Liver (tissue), 10 donors: ENCODE measurements at places on chromosomes 12 and 14.

DNA sequence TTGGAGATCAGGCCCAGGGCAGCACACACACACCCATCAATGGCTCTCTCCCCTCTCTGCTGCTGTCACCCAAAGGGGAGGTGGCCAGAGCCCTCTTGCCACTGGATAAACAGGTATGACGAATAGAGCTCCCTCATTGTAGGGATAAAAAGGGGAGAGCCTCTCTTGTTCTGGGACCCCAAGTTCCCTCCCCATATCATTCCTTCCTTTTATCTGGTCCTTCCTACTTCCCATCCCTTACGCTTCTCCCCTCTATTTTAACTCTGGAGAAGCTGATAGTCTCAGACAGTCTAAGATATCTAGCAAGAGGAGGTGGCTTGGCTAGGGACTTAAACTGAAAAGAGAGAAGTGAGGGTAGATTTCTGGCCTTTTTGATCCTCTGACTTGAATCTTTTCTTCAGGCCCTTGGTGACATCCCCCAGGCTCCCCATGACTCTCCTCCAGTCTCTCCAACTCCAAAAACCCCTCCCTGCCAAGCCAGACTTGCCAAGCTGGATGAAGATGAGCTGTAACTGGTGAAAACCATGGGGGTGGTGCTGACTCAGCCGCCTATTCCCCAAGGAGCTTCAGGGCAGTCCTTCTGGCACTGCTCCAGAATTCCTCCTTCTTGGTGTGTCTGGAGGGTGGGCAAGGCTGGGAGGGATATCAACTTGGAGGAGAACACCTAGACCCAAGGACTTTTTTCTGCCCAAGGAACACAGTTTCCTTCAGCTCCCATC, 5.3 kb downstream of the ARHGEF25 start:
- no peaks in the 10 kb centered on the region for H3K36me3 ChIP-seq
- no peak overlapping the region for H3K27ac ChIP-seq
- H3K27me3 ChIP-seq = peaks cover 2% of the 10 kb centered on the region
- no peak for DNase-seq
- H3K4me3 ChIP-seq = no peak overlapping the region

GRCh38 chr14:72704502-72704901, 189.4 kb downstream of the DPF3 start:
- no peaks in the 10 kb centered on the region for H3K4me1 ChIP-seq
- no peaks in the 10 kb centered on the region for H3K27me3 ChIP-seq
- H3K4me3 ChIP-seq = no peak overlapping the region
- H3K27ac ChIP-seq = no peak overlapping the region
- no peaks in the 10 kb centered on the region for H3K36me3 ChIP-seq

DNA sequence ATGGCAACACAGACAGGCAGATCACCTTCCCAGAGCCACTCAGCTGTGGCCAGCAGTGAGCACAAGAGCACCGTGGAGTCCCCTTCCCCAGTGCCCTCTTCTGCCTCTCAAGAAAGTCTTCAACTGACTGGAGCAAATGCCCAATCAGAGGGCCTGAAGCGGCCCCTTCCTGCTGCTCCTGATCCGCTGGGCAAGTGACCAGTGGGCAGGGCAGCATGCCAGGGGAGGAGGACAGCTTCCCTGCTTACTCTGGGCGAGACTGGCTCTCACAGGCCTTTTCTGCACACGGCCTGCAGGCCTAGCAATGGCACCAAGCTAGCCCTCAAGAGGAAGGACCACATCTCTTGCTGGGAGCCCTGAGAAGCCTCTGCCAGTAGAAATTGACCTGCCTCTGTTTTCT, 890 bp downstream of the KRT71 start:
- no peak for DNase-seq
- H3K27ac ChIP-seq = no peak overlapping the region
- no peaks in the 10 kb centered on the region for H3K4me1 ChIP-seq
- H3K4me3 ChIP-seq = no peak overlapping the region
- no peaks in the 10 kb centered on the region for H3K36me3 ChIP-seq

DNA sequence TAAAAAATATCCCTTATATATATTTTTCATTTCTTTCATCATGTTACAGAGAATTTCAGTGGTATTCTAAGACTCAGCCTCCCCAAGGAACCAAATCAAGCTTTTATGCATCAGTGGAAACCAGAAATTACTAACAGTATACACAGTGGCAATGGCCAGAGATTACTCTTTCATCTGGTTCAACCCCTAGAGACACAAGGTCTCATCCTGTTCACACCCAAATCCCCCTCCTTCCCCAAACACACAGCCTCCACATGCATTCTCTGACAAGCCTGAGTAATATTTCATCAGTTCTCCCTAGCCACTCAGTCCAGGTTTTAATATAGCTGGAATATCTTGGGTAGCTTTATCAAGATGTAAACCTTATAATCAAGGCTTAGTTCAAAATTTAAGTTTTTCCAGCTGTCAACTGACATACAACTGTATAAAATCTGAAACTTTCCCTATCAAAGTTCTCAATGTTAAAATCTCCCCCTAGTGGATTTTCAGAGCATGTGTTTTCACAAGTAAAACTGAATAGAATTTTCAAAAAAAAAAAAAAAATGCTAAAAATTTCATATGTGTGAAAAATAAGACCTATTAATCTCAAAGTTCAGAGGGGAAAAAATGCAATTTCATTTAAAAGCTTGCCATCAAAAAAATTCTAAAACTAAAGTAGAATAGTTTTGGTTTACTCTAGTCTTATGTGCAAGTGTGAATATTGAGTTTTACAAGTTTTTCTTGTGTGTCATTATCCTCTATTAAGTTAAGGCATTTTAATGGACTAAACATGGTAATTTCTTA, 10.5 kb upstream of the SSTR1 start:
- H3K27ac ChIP-seq = no peak overlapping the region
- no peaks in the 10 kb centered on the region for H3K4me1 ChIP-seq
- H3K27me3 ChIP-seq = no peaks in the 10 kb centered on the region
- DNase-seq = no peak

DNA sequence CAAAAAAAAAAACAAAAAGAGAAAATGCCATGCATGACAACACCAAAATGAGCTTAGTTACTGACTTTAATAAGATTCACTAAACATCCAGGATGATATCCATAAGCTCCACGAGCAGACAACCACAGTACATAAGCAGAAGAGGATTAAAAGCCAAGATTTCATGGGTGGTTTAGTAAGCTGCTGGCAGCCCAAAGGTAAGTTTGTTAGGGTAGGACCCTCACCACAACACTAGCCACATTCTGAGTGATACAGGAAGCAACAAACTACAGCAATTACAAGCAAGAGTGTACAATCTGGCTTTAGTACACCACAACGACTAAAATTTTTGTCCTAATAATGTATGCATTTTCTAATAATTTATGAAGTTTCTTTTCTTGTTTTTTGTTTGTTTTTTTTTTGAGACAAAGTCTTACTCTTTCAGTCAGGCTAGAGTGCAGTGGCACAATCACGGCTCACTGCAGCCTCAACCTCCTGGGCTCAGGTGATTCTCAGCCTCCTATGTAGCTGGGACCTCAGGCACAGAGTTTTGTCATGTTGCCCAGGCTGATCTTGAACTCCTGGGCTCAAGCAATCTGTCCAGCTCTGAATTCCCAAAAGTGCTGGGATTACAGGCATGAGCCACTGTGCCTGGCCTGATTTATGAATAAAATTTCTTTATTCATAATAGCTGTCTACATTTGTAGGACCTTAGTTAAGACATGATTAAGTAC, 221.4 kb downstream of the MED13L start:
- no peak overlapping the region for H3K27ac ChIP-seq
- DNase-seq = no peak
- H3K36me3 ChIP-seq = no peaks in the 10 kb centered on the region
- peaks cover 10% of the 10 kb centered on the region for H3K4me1 ChIP-seq
- H3K27me3 ChIP-seq = no peaks in the 10 kb centered on the region

DNA sequence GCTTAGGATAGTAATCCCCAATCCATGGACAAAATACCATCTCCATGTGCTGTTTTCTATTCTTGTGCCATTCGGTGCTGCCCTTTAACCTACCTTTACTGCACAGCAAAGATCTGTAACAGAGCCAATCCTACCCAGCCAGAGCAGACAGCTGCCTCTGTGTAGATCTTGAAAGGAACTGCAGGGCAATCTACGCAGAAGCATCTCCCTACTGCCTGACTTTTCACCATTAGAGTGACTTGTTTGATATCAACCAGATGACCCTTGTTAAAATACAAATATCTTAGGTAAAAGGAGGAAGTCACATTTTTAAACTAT, 33.9 kb upstream of the PPM1A start:
- no peak for DNase-seq
- H3K4me3 ChIP-seq = no peak overlapping the region
- H3K27ac ChIP-seq = no peak overlapping the region
- H3K27me3 ChIP-seq = no peaks in the 10 kb centered on the region

DNA sequence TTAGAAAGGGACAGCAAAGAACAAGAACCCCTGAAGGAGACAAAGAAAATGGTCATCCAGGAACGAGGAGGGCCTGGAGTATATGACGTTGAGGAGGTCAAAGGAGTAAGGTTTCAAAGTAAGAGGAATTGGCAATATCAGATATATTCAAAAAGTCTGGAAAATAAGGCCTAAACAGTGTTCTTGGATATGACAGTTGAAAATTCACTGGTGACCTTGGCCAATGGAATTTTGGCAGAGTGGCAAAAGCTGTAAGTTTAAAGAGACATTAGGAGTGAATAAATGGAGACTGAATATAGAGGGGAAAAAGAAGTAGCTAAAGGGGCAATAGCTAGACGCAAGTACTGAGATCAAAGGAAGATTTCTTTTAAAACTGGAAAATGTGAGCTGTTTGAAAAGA, 4.1 kb upstream of the ACTN1 start:
- no peak overlapping the region for H3K4me3 ChIP-seq
- H3K4me1 ChIP-seq = peaks cover 14% of the 10 kb centered on the region
- H3K27me3 ChIP-seq = no peaks in the 10 kb centered on the region
- no peak for DNase-seq
- H3K27ac ChIP-seq = peak overlapping the region; percentile 25

- H3K27me3 ChIP-seq = no peaks in the 10 kb centered on the region
- H3K4me1 ChIP-seq = no peaks in the 10 kb centered on the region
- H3K4me3 ChIP-seq = no peak overlapping the region
- no peak for DNase-seq
- no peaks in the 10 kb centered on the region for H3K36me3 ChIP-seq
- H3K27ac ChIP-seq = no peak overlapping the region
Observed at GRCh38 chr12:99154216-99154982, 493.2 kb upstream of the GARIN6 start.

GRCh38 chr14:23544511-23545447, 6.8 kb downstream of the ZFHX2 start:
- no peaks in the 10 kb centered on the region for H3K36me3 ChIP-seq
- no peak overlapping the region for H3K4me3 ChIP-seq
- no peak for DNase-seq
- H3K4me1 ChIP-seq = no peaks in the 10 kb centered on the region

GRCh38 chr14:71651228-71651627, 281.0 kb upstream of the RGS6 start:
- H3K27ac ChIP-seq = no peak overlapping the region
- no peaks in the 10 kb centered on the region for H3K27me3 ChIP-seq
- no peaks in the 10 kb centered on the region for H3K4me1 ChIP-seq

DNA sequence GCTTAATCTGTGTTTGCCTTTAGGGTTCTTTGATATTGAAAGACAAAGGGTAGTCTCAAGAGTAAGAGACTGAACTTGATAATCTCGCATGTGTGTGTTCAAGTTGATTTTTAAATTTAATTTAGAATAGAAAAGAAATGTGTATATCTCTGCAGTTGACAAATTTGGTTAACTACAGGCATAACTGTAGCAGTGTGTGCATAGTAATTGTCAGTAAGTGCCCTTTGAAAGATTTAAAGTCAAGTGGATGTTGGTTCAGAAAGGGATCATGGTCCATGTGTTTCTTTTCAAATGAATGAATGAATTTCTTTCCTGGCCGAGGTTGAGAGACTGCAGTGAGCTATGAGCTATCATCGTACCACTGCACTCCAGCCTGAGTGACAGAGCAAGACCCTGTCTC, 49.9 kb upstream of the DYRK2 start:
- H3K27me3 ChIP-seq = no peaks in the 10 kb centered on the region
- DNase-seq = no peak
- no peak overlapping the region for H3K4me3 ChIP-seq
- no peak overlapping the region for H3K27ac ChIP-seq
- H3K36me3 ChIP-seq = no peaks in the 10 kb centered on the region

DNA sequence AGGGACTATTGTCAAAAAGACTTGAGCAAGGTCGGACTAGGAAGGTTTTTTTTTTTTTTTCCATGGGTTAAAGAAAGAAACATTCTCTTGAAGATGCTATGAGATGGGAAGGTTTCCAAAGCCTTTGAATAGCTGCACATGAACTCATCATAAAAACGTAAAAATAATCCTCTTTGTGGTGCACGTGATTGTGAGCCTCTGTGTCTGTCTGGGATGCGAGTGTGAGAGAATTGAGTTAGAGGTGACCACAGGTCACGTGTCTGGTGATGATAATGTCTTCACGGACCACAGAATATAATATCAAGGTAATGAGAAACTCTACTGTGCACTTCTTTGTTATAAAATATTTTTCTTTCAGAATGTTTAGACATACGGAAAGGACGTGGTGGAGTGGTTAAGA, 24.3 kb upstream of the ADGRD1 start:
- DNase-seq = no peak
- H3K36me3 ChIP-seq = no peaks in the 10 kb centered on the region
- no peak overlapping the region for H3K27ac ChIP-seq
- no peaks in the 10 kb centered on the region for H3K4me1 ChIP-seq
- no peak overlapping the region for H3K4me3 ChIP-seq
- H3K27me3 ChIP-seq = no peaks in the 10 kb centered on the region
